ENCODE measurements at places on chromosomes 16 and 17.

DNA sequence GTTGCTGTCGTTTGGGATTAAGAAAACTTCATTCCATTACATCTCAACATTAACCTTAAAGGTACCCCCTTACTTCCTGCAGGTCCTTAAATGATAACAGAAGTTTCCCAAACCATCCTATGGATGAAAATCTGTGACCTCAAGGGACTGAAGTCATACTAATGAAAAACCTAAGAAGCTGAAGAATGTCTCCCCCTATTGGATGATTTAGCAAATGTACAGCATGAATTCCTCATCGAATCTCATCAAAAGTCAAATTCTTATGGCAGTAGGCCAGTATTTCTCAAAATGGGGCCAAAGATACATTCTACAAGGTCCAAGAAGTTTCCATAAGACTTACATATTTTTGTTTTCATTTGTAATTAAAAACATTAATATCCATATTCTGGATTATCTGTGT is 13.5 kb downstream of the SCO1 start:
- DNase-seq = no peak

DNA sequence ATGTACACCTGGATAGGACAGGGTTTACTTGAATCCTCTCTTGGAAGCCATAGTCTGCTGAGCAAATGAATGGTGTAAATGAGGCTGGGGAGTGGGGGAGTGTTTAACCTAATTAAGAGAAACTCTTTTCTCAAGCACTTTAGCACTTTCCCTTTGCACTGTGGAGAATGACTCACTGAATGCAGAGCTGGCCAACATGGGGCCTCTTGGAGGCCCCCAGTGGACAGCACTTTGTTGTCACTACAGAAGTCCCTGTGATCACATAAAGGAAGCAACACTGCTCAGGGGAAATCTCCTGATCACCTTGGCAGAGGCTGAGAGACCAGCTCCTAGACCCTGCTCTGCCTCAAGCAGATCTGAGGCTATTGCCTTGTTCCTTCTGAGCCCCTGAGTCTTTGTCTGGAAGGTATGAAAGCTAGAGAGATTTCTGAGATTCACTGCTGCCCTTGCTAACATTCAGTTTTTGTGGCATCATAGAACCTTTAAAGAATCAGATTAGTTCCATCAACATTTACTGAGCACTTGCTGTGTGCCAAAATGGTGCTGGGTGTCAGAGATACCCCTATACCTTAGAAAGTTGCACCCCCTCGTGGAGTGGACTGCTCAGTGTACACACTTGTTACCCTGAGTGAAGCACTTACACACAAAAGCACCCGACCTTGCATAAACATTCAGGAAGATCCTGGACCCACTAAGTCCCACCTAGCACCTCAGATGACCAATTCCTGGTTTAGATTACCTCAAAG is 230.1 kb upstream of the CCL2 start:
- no peak for DNase-seq

DNA sequence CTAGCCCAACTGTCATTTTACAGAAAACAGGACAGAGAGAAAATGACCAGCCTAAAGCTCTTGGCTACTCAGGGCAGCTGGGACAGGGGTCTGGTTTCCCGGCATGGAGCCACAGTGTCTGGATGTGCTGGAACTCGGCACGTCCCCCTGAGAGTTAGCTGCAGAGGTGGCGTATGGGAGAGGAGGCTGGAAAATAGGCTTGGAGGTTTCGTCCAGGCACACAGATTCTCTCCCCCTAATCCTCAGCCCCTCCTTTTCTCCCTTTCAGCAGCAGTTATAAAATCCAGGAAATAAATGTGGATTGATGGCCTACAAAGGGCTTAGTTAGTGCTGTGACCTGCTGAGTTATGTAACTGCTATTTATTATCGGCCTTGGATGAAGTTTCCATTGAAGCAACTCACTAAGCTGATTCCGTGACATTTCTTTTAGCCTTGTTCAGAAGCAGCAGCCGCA is 89.5 kb upstream of the TOB1 start:
- no peak for DNase-seq

GRCh38 chr17:15232517-15232915 is 32.6 kb downstream of the PMP22 start:
- no peak for DNase-seq

GRCh38 chr17:27503611-27504010 is 47.4 kb downstream of the KSR1 start:
- no peak for DNase-seq

GRCh38 chr17:80759377-80759673 is 214.7 kb downstream of the RPTOR start:
- DNase-seq = no peak

DNA sequence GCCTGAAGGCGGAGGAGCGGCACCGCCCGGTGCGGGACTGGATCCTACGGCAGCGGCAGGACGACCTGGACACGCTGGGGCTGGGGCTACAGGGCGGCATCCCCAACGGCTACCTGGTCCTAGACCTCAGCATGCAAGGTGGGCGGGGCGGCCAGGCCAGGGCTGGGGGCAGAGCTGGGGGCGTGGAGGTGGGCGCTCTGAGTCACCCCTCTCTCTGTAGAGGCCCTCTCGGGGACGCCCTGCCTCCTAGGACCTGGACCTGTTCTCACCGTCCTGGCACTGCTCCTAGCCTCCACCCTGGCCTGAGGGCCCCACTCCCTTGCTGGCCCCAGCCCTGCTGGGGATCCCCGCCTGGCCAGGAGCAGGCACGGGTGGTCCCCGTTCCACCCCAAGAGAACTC is 7.9 kb downstream of the MSLN start:
- no peak for DNase-seq

- DNase-seq = no peak
These were observed 21.1 kb downstream of the GAS7 start for GRCh38 chr17:10177131-10177912.

GRCh38 chr16:24700549-24701392 is 28.7 kb upstream of the TNRC6A start:
- no peak for DNase-seq

GRCh38 chr17:79018370-79018695 is 5.6 kb upstream of the C1QTNF1 start:
- DNase-seq = no peak

DNA sequence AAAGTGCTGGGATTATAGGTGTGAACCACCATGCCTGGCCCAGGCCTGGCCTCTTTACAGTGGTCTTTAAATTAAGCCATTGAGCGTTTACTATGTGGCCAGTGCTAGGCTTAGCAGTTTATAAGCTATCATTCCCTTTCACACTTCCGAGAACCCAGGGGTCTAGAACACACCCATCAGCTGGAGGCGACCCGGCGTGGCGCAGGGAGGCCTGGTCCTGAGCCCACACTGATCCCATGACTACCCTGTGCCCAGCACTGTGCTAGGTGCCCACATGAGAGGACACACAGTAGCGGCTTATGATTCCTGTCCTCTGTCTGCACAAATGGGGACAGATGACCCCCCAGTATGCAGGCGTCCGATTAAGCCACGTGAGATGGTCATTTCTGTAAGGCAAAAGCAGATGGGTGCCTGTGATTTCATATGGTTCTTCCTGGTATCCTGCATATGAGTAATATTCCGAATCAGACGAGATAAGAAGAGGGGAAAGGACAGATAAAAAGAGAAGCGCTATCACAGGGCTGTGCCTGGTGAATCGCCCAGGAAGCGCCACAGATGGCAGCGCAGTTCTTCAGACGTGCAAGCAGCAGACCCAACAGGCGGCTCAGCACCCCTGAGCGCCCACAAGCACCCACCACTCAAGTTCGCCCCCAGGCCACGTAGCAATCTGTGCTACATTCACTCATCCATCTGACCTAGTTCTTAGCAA is 5.3 kb downstream of the OSGIN1 start:
- no peak for DNase-seq

GRCh38 chr17:13671771-13672170 is 70.0 kb upstream of the HS3ST3A1 start:
- DNase-seq = no peak

Data from stimulated activated CD8-positive, alpha-beta memory T cell treated with anti-CD3 and anti-CD28 coated beads, Interleukin-7, amount 100 ng/mL, for 4 hours (primary cell).